ENCODE measurements at places on chromosomes 4 and X. TPM values are rescaled to one million over a fixed set of nuclear protein-coding genes. Genes with fewer than 3 reads are reported as not detected.

Gene KANTR
- polyA plus RNA-seq, result 9.4 TPM

Gene SSX1
- polyA plus RNA-seq, result not detected

Gene CXCL5
- not detected for polyA plus RNA-seq

Gene PDZD4
- polyA plus RNA-seq, result 27.3 TPM

Gene TBC1D8B
- polyA plus RNA-seq, result 4.5 TPM

Gene KIAA1210
- polyA plus RNA-seq, result not detected

Gene YY2
- polyA plus RNA-seq, result not detected

Gene CD38
- 0.88 TPM for polyA plus RNA-seq

Gene ARR3
- not detected for polyA plus RNA-seq

Measured in aorta (tissue), 5 donors.